ENCODE measurements at places on chromosomes 4 and X. TPM values are rescaled to one million over a fixed set of nuclear protein-coding genes. Genes with fewer than 3 reads are reported as not detected.

PNMA6F gene
- not detected for total RNA-seq

F8A2 gene
- not detected for total RNA-seq

EFNB1 gene
- 61.3 TPM for total RNA-seq

STBD1 gene
- 17.5 TPM for total RNA-seq

AKAP14 gene
- total RNA-seq: not detected

OTUD6A gene
- not detected for total RNA-seq

CITED1 gene
- not detected for total RNA-seq

DCLK2 gene
- 3.5 TPM for total RNA-seq

ESX1 gene
- total RNA-seq: not detected

TRIM61 gene
- total RNA-seq: not detected

NLGN4X gene
- 1.5 TPM for total RNA-seq

HEPH gene
- total RNA-seq: 114 TPM

CFAP99 gene
- total RNA-seq: not detected

THAP6 gene
- total RNA-seq: 39.6 TPM

USP17L30 gene
- not detected for total RNA-seq

CCDC120 gene
- 19.1 TPM for total RNA-seq

GATA1 gene
- not detected for total RNA-seq

XK gene
- total RNA-seq: 54.3 TPM

NPY5R gene
- not detected for total RNA-seq

ASIC5 gene
- total RNA-seq: not detected

MUC7 gene
- total RNA-seq: not detected

CLDN34 gene
- not detected for total RNA-seq

MFAP3L gene
- 4.1 TPM for total RNA-seq

GAGE13 gene
- not detected for total RNA-seq

ERCC6L gene
- 0.41 TPM for total RNA-seq

ART3 gene
- total RNA-seq: not detected

NALF2 gene
- not detected for total RNA-seq

CPZ gene
- total RNA-seq: not detected

RAB41 gene
- 0.68 TPM for total RNA-seq

MXRA5 gene
- 0.75 TPM for total RNA-seq

ASMT gene
- total RNA-seq: not detected

OCIAD1 gene
- 104 TPM for total RNA-seq

SPANXB1 gene
- total RNA-seq: not detected

STARD8 gene
- 11.6 TPM for total RNA-seq

RAPGEF2 gene
- total RNA-seq: 64.8 TPM

PRKG2 gene
- 8.2 TPM for total RNA-seq

MSX1 gene
- not detected for total RNA-seq

CDX4 gene
- not detected for total RNA-seq

GIMD1 gene
- total RNA-seq: not detected

LDOC1 gene
- 37.0 TPM for total RNA-seq

ADH4 gene
- total RNA-seq: not detected
